ENCODE measurements at places on chromosomes 4 and X. TPM values are rescaled to one million over a fixed set of nuclear protein-coding genes. Genes with fewer than 3 reads are reported as not detected.

GRCh38 chr4:182288534-182288933, 45.3 kb downstream of the TENM3 start:
- no peak for ATAC-seq

DNA sequence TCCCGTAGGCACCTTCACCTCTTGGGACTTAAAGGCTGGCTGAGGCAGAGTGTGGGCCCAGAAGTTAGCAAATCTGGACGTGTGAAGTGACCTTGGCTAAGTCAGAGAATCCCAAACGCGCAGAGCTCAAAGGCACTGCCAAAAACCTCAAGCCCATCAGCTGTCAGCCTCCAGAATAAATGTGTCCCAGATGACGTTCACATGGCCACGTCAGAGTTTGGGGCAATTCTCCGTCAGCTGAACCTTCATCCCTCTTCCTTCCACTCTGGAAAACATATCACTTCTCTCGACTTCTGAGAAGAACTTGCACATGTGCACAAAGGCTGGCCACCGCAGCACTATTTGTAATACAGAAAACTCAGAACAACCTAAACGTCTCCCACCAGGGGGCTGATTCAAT, 35.7 kb upstream of the APLN start:
- peak; percentile 70 for ATAC-seq

- ATAC-seq, result no peak
Measured at GRCh38 chr4:102574317-102574716, 73.2 kb downstream of the NFKB1 start.

DNA sequence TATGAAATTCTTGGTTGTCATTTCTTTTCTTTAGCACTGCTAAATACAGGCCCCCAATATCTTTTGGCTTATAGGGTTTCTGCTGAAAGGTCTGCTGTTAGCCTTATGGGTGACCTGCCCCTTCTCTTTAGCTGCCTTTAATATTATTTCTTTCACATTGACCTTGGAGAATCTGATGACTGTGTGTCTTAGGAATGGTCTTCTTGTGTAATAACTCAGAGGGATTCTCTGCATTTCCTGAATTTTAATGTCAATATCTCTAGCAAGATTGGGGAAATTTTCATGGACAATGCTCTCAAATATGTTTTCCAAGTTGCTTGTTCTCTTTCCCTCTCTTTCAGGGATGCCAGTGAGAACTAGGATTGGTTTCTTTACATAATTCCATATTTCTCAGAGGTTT, 292.4 kb downstream of the SLC7A11 start:
- ATAC-seq, result no peak

The VCX2 gene
- not detected for total RNA-seq

DNA sequence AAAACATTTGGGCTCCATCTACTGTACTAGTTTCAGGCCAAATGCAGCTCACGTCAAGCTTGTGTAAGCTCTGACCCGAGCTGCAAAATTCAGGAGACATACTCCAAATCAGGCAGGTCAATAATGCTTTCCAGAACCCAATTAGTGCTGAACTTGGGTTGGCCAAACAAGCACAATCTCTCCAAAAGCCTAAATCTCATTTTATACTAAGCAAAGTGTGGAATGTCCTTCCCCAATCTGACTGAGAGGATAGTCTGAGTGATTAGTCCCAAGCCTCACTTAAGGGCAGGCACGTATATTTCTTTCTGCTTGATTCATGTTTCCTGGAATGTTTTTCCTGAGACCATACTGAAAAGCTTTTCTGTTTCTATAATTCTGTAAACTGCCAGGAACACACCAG, 79.9 kb downstream of the NKX6-1 start:
- ATAC-seq, result no peak

DNA sequence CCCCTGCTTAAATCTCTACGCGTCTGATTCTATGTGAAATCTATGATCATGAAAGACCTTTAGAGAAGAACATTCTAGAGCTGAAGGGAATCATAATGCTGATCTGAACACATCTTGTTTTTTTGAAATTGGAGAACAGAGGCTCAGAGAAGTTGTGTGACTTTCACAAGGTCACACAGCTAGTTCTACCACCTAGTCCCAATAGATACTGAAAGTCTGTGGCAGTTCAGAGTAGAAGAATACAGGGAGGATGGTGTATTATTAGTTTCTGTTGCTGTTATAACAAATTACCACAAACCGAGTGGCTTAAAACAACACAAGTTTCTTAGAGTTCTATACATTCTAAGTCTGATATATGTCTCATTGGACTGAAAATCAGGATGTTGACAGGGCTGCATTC, 14.5 kb downstream of the CYP2U1 start:
- no peak for ATAC-seq
